T1000 (cell line): ENCODE measurements at places on chromosomes 11 and 22.

DNA sequence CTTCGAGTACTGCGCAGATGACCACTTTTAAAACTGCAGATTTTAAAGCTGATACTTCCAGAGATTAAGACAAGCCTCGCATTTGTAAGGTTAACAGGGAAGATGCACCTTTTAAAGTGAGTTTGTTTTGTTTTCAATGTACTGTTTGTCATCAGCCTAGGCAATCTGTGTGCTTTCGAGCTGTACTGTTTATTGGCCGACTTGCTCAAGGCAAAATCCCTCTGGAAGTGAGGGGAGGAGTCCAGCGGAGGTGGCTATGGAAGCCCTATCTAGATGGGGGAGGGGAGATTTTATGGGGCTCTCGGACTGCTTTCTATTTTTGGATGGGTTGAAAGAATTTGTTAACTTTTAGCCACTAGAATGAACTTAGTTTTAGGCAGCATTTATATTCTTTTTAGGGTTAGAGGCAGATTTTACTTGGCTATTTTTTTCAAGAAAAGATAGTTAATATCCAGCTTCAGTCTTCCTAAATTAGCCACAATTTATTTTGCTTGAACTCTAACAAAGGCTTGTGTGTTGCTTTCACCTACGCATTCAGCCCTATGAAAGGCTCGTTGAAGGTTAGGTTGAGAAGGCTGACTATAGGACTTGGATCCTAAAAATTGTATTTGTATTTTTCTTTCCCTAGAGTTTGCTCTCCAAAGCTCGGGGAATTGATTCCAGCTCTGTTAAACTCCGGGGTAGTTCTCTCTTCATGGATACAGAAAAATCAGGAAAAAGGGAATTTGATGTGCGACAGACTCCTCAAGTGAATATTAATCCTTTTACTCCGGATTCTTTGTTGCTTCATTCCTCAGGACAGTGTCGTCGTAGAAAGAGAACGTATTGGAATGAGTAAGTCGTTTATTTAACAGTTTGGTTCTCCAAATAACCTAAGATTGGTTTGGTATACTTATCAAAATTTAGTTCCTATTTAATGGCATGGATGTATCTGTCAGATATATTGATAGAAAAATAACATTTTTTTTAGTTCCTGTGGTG, 2.1 kb downstream of the WEE1 start:
- DNase-seq: no peak

GRCh38 chr11:60756307-60757032, at the start of gene MS4A15:
Gene MS4A15 (plus strand): TSS chr11:60756867. CDS start chr11:60763734, 6,867 bp downstream.
- no peak for DNase-seq

DNA sequence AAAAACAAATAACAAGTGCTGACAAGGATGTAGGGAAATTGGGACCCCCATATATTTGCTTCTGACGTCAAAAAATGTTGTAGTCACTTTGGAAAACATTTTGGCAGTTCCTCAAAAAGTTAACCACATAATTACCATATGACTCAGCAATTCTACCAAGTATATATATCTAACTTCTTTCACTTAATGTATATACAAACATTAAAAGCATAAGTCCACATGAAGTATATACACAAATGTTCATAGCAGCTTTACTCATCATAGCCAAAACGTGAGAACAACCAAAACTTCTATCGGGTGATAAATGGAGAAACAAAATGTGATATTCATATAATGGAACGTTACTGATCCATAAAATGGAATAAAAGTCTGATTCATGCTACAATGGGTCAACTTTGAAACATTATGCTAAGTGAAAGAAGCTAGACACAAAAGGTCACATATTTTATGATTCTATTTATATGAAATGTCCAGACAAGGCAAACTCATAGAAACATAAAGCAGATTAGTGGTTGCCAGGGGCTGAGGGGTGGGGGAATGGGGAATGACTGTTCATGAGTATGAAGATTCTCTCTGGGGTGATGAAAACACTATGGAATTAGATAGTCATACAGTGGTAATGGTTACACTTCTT, 48.7 kb upstream of the TEAD1 start:
- peak; percentile 15 for DNase-seq

DNA sequence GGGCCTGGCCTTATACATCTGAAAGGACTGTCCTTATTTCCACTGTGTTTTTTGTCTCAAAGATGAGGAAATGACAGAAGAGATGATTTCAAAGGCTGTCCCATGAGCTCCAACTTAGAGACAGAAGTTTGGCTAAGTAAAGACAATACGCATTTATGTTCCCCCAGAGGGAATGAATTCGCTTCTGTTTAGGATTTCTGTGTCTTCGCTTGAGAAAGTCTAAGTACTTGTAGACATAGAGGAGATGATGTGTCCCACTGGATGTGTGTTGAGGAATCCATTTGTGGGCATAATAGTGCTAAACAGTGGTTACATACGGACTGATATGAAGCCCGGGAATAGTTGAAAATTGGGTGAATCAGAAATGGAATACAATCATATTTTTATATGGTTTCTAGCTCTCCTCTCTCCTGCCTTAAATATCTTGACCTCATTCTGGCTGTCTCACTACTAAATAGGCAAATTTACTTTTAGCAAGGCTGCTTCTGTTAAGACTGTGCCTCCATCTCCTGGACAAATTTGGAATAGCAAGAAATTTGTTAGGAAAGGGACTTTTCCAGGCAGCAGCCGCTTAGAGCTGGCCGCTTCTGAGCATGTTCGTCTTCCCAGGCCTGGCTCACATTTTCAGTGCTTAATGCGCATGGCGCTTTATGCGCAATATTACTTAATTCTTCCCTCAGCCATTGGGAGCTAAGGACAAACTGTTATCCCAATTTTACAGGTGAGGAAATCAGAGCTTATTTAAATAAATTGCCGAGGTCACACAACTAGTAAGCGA, 1.9 kb upstream of the PEX26 start:
- DNase-seq: peak; percentile 61

DNA sequence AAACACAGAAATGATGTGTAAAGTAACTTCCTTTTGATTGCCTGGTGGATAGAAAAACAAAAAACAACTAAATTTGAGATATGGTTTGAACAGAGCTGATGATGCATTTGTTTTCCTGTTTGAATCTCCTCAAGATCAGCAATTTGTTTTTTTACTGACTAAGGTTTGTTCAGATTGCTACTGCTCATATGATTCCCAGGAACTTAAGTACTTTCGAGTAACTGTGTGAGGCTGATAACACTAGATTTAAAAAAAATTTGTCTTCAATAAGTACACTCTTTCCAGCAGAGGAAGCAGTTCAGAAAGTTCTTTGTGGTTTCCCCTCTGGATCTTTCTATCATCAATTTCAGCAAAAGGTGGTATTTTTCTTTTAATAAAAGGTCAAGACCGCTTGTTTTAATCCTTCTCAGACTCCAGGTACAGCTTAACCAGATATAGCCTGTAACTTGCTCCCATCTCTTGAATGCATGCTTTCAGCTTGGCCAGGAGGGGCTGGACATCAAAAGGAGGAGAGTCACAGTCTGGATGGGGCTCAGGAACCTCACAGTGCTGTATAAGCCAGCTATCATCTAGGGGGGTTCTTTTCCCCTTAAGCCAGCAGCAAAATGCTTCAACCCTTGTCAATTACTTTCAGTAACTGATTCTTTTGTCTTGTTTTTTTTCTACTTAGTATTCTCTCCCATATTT, 12.3 kb upstream of the MS4A6E start:
- DNase-seq: no peak

- DNase-seq: no peak
These were observed 6.4 kb downstream of the CD82 start for GRCh38 chr11:44571871-44572270.

DNA sequence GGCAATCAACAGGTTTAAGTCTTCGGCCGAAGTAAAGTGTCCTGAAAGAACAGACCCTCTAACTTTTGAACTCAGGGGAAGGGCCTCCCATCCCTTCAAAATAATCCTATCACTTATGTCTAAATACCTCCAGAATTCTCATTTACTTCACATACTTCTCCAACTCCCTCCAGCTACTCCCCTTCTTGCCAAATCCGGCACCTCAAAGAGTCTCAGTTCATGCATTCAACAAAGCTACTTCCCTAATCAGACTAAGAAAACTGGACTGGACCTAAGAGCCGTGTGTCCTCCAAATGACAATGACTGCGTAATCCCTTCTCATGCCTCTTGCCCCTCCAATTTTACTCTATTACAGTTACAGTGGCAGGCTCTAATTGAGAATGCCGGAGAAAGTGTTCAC, 1.3 kb downstream of the DDB1 start:
- DNase-seq: no peak

DNA sequence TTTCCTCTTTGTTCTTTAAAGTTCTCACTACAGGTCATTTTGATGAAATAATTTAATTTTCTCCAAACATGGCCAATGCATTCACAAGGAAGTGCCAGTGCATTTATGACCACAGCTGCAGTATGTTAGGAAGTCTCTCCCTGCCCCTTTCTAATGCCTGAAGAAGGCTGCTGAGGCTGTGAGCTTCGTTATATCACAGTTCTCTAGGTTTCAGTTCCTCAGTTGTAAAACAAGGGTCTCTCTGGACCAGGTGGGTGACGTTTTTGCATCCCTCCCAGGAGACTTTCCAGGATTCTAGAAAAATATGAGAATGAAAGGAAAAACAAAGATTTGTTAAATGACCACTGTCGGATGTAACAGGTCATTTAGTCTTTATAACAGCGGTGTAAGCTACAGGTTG, 171.6 kb downstream of the LARGE1 start:
- DNase-seq: no peak

GRCh38 chr11:7319501-7319900, 67.8 kb downstream of the SYT9 start:
- no peak for DNase-seq

DNA sequence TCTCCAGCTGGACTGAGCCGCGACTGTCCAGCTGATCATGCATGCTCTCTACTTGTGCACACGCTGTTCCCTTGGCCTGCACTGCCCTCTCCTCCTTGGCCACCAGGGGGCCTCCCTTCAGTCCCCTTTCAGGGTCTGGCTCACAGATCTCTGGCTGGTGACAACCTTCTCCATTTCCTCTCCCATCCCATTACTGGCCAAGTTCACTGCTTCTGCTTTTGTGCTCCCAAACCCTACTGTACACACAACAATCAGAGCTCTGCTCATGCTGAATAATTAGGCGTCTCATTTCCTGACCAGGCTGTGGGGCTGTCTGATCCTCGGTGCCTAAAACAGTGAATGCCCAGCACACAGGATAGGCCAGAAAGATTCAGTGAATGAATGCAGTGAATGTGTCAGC, 224.0 kb upstream of the NARS2 start:
- DNase-seq: no peak

GRCh38 chr11:1854949-1855885, 2.3 kb downstream of the LSP1 start:
- no peak for DNase-seq

- DNase-seq: no peak
These were observed 30.4 kb downstream of the TBC1D22A start for GRCh38 chr22:46792841-46793261.

- DNase-seq: no peak
These were observed 22.1 kb upstream of the PSMA1 start for GRCh38 chr11:14542324-14542723.
